ENCODE measurements at places on chromosomes 4 and X.

DNA sequence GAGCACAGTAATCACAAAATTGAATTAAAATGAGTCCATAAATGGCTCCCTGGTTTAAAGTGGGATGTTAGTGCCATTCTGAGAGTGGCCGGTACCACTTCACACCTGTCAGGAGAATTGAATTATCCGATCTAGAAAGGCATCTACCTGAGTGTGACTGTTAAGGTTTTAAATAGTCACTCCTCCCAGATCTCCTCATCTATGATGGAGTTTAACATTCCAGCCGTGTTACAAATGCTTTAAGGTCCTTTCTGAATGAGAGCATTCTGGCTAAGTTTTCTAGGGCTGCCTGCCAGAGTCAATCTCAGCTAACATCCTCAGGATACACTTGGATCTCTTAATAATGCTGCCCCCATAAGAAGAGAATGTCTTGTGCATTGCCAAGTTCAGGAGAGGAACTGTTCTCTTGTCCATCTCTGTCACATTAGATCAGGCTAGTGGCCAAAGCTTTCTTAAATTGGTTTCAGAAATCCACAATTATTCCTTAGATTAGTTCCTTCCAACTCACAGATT is 231.1 kb downstream of the SLC39A8 start:
- DNase-seq, result no peak

DNA sequence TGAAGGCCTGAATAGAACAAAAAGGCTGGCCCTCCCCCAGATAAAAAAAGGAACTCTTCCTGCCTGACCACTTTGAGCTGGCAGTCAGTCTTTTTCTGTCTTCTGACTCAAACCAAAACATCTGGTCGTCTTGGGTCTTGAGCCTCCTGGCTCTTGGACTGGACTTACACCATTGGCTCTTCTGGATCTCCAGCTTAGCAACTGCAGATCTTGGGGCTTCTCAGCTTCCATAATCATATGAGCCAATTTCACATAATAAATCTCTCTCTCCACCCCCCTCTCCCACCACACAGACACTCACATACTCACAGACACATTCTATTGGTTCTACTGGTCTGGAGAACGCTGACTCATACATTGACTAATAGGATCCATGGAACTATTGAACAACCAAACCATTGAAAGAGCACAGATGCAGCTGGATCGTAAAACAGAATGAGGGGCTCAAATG is 15.6 kb upstream of the CWH43 start:
- peak; percentile 53 for DNase-seq

DNA sequence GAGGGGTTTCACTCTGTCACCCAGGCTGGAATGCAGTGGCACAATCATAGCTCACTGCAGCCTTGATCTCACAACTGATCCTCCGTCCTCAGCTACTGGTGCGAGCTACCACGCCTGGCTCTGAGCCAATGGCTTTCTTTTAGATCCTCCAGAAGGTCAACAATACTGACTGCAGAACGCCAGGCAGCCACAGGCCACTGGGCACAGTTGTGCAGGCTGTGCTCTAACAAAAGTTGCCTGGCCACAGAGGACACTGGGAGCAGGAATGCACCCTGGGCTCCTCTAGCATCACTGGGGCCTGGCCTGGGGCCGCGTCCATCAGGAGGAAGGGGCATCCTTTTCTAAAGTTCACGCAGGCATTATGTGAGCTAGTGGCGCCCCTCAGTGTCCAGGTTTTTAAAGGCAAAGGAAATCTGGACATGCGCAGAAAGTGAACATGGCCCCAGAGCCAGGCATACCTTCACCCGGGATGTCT is 14.9 kb upstream of the PORCN start:
- DNase-seq, result no peak

DNA sequence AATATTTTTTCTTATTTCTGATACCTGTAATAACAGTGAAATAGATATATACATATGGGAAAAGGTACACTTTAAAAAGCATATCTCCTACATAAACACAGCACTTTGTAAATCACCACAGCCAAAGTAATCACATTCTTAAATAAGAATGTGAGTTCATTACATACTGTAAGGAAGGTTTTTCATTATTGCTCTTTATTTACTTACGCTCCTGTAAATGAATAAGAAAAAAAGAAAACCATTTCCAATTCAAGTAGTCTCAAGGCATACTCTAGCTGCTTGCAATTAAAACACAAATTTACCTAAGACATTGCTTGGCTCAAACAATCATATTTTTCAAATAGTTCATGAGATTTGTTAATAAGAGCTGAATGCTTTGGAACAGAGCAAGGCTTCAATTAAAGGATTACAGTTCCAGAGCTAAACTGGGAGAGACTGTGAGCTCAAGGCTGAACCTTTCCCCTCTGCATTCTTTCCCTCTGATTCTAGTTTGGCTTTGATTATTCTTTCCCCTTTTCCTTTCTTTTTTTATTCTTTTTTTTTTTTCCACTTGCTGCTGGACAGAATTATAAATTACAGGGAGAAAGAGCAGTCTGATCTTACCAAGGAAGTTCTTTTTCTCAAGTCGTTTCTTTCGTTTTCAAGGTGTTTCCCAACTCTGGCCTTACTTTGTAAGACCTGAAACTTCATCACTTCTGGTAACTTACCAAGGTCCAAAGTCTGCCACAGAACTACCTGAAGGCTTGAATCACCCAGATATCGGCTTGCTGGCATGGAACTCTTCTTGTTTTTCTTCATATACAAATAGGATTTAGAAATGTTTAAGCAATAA is 278.3 kb downstream of the INPP4B start:
- DNase-seq, result no peak

- peak; percentile 80 for DNase-seq
Measured at GRCh38 chrX:131729295-131729694, 185.4 kb downstream of the OR13H1 start.

DNA sequence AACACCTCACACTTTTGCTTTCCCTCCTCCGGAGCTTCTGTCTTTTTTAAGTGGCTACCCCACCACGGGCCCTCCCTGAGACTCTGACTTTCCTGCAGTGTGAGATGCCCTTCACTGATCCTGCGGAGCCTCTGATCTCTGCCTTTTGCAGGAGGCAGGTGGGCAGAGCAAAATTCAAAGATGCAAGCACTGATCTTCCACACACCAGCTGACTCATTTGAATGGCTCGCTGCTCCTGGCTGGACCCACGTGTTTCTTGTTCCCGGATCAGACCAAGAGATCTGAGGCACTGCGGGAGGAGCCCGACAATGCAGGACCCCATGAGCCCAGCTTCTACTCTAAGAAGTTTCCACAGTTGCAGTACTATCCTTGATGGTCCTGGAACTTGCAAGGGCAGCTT is 1607.9 kb upstream of the TENM3 start:
- no peak for DNase-seq

DNA sequence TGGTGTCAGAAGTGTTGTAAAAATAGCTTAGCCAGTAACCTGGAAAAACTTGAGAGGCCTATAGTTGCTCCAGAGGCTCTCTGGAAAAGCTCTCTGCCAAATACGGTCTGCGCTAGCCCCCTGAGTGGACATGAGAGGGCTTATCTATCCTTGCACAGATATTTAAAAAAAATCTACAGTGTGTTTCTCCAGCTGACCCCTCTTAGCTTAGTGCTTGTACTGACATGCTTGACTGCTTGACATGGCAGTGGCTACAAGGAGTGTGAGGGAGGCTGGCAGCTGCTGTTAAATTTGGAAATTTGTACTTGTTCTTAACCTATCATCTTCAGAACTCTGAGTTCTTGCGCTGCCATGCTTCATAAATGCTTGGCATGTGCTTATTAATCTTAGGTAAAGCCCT is 229.2 kb downstream of the RBMX2 start:
- no peak for DNase-seq

GRCh38 chrX:38999099-38999498 is 197.8 kb downstream of the MID1IP1 start:
- DNase-seq, result no peak

DNA sequence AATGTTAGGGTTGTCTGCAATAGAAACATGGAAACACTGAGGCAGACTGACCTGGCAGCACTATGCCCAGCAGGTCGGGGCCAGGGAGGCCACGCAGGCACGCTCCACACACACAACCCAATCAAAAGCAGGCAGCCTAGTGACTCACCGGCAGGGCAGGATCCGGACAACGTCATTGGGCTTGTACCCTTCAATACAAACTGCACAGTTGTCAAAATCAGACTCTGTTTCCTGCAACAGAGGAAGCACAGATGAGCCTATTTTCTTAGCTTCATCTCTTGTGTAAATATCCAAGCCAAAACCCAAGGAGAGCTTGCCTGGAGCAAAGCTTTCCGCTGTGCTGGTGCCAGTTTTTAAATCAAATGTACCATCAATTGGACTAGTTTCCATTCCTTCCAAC is 185.8 kb downstream of the RNF150 start:
- DNase-seq, result no peak

DNA sequence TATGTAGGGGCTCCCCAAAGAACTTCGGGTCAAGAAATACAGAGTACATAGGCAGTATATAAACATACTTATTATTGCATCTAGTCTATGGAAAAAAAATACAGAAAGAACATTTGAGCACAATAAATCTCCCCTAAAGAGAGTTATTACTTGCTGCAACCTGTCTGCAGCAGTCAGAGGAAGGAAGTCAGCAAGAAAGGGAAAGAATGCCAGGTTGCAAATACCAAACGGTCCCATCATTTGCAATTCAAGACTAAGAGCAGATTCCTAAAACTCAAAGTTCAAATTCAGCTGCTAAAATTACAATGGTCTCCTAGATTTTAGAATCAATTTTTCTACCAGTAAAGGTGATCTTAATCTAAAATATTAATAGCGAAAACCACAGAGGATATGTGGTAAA is 236.2 kb upstream of the NUDT6 start:
- no peak for DNase-seq

DNA sequence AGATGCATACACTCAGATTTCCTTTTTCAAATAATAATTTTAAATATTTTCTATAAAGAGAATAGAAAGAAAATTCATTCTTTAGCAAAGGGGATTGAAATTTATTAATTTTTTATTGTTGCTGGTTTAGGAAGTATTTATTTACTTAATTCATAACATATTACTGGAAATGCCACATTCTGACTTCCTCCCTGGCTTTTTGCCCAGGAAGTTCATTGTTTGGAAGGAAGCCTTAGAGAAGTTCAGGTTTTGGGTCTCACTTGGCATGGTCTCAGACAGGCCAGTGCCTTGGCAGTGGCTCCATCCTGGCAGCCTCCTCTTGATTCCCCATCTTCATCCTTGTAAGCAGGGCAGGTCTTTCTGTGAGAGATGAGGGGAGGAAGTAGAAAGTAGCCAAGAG is 50.5 kb downstream of the IL15 start:
- peak; percentile 11 for DNase-seq

DNA sequence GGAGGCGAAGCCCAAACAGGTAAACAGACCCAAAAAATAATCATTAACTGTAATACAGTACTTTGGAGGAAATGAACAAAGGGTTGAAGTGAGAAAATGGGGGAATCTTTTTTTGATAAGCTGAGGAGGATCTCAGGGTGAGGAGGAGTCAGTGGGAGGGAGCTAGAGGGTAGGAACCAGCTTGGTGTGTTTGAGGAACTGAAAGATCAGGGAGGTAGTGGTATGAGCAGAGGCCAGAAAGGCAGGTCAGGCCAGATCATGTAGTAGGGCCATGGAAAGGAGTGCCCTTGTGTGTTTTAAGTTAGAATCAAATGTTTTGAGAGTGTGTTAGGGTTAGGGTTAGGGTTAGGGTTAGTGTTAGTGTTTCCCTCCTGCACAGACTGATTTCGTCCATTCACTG is 48.8 kb downstream of the PPP2R2C start:
- no peak for DNase-seq

Measured in astrocyte of the cerebellum (primary cell).